ENCODE measurements at places on chromosomes 5 and 9.
A peak's percentile ranks its signal among the peaks of the same experiment; 100 is the strongest.

DNA sequence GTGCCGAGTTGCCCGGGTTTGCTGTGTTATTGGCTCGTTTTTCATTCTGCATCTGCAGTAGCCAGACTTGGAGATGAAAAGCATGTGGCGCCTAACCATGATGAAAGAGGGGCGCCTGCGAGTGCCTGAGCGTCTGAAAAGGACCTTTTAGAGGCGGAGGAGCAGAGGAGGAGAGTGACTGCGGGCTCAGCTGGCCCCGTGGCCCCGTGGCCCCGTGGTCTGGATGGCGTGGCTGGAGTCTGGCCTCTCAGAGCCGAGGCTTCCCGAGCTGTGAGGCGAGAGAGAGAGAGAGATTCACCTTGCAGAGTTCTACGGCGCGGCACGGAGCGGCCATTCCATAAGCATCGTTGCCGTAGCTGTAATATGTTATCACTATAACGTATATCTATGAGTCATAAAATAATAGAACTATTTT is 55.3 kb upstream of the RNU6ATAC start:
- DNase-seq, result no peak

DNA sequence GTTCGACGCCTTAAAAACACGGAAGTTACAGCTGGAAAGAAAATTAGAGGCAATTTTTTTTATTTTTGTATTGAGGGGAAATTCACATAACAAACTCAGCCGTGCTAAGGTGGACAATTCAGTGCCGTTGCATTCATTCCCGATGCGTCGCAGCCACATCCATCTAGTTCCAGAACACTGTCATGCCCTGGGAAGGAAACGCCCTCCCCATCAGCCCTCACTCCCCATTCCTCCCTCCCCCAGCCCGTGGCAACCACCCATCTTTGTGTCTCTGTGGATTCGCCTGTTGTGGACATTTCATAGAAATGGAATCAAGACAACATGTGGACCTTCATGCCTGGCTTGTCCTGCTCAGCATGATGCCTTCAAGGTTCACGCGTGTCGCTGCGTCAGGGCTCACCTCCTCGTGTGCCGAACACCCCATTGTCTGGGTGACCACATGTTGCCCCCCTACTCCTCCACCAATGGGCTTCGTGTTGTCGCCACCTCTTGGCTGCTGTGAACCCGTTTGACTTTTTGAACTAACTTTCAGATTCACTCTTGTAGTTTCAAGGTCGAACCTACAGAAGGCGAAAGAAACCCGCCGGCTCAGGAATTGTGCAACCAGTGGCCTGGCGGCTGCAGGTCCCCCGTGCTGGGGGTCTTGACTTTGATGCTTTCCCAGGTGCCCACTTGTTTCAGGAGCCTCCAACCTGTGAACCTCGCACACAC is 17.4 kb upstream of the CAMSAP1 start:
- no peak for DNase-seq

DNA sequence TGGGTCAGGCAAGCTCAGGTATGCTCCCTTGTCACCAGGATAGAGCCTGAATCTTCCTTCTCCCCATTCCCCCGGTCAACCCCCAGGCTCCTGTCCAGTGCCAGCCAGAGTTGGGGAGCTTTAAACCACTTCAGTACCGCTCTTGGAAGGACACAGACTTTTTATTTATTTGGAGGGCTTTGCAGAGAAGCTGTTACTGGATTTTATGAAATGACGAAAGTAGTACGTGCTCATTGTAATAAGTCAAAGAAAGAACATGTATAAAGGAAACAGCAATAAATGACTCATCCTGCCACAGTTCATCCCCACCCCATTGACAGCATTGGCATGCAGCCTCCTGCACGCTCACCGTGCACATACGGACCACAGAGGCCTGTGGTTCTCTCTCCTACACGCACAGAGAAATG is 230.3 kb downstream of the AUH start:
- DNase-seq, result peak; percentile 91

DNA sequence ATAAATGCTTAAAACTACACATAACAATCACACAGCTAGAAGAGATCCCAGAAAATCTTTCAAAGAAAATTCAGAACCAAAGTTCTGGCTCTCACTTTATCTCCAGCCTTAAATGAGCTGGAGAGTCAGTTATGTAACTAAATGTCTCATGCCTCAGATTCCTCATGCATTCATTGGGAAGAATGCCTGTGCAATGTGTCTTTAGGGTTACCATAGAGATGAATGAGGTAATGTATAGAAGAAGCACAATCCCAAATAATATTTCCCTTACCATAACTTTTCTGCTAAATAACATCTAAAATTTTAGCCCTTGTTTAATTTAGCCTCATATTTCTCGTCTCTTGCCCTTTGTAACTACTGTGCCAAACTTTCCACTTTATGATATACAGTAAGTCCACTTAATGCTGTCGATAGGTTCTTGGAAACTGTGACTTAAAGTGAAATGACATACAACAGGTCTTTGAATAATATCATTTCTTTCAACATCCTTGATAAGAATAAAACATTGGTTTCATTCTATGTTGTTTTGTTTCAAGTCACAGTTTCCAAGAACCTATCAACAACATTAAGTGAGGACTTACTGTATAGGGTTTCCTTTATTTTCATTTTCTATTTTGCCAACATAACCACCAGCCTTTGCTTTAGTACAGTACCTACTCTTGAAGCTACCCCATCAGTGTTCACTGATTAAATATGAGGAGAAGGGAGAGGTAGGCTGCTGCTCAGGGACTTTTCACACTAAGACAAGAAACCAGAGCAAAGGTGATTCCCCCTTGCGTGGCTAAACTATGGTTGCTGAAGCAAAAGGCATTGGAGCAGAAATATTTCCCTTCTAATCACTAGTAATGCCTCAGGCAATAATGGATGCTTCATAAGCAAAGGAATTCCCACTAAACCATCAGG is 295.7 kb upstream of the PTGER4 start:
- DNase-seq, result no peak

- no peak for DNase-seq
Observed at GRCh38 chr9:114394523-114395333, 6.9 kb upstream of the AKNA start.

GRCh38 chr9:113941056-113941455 is 64.9 kb downstream of the ZNF618 start:
- no peak for DNase-seq

- no peak for DNase-seq
Observed at GRCh38 chr5:143428738-143429420, 25.4 kb upstream of the NR3C1 start.

- DNase-seq, result no peak
Observed at GRCh38 chr5:178265746-178266145, 33.1 kb upstream of the PHYKPL start.

DNA sequence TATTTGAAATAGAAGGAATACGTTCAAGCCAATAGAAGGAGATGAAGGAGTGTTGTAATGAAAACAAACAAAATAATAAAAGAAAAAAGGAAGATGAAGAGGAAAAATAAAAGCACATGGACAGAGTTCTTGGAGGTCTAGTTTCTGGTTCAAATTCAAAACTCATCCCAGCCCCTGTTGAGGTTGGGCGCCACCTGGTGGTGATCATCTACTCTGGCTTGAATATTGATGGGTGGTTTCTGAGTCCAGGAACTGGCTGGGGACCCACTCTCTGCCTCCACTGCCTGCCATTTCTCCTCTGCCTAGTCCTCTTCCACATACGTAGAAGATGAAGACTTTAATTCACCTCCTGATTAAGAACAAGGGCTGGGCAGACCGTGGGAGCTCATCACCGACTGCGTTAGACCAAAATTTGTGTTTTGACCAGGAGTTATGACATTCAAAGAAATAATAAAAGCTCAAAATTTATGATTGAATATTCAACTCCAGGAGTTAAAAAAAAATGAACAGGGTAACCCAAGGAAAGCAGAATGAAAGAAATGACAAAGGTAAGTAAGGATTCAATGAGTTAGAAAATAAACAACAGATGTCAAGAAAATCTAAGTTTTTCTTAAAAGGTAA is 99.0 kb upstream of the SLC1A3 start:
- DNase-seq, result peak; percentile 66

DNA sequence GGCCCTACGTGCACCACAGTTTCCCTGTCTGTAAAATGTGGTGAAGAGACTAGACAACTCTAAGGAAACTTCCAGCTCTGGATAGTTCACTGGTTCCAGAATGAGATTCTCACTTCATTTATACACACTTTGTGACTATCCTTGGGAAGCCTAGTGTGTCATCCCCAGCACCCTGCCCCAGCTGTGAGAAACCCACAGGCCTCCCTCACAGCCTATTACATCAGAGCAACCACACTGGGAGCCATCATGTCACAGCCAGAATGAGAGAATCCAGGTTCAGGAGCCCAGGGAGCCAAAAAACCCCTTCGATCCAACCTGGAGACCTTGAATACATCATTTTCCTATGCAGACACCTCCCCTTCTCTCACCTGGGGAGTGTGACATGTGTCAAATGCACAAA is 21.0 kb upstream of the HAND1 start:
- DNase-seq, result no peak

DNA sequence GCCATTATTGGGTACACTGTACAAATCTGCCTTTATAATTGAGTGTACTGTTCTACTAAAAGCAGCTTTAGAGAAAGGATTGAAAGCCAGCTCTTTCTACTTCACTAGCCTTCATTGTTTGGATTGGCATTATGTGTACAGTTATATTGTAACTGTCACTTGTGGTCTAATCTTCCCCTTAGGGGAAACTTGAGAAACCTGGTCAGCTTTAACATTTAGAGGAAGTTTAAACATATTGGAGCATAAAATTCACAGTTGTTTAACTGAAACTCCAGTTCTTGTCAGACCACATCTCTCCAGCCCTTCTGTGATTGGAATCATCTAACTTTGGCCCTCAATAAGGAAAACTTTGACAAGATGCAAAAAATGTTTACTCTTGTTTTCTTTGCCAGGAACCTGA is 24.6 kb downstream of the PIK3R1 start:
- DNase-seq, result no peak

DNA sequence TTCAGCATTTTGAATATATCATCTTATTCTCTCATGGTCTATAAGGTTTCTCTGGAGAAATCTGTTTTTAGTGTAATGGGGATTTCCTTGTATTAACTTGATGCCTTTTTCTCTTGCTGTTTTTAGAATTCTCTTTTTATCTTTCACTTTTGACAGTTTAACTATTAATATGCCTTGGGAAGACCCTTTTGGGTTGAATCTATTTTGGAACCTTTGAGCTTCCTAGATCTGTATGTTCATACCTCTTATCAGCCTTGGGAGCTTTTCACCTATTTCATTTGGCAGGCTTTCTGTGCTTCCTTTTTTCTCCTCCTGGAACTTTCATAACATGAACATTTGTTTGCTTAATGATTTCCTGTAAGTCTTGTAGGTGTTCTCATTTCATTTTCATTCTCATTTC is 22.2 kb downstream of the RCL1 start:
- DNase-seq, result no peak
